HFF-Myc (cell line): ENCODE measurements at places on chromosomes 12 and 14.

- DNase-seq, result no peak
Measured at GRCh38 chr12:15627995-15628945, 160.9 kb downstream of the EPS8 start.

GRCh38 chr12:29517264-29517663 lies 19.8 kb upstream of the OVCH1 start:
- no peak for DNase-seq

- DNase-seq, result no peak
Measured at GRCh38 chr14:92670643-92671366, 77.6 kb downstream of the LGMN start.

GRCh38 chr12:110745542-110746284 lies 3.0 kb upstream of the PPP1CC start:
- no peak for DNase-seq

DNA sequence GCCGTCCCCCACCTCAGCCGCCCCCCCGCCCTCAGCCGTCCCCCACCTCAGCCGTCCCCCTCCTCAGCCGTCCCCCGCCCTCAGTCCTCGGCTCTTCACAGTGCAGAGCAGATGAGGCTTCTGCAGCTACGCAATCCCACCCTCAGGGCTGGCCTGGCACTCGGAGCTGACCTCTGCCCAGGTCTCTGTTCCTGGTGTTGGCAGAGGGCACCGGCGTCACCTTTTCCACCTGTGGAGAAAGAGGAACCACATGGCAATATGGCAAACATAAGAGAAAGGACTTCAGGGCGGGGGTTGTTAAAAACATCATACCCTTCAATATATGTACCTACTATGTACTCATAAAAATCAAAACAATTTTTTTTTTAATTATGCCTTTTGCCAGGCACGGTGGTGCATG lies 45.8 kb downstream of the MLXIP start:
- no peak for DNase-seq

DNA sequence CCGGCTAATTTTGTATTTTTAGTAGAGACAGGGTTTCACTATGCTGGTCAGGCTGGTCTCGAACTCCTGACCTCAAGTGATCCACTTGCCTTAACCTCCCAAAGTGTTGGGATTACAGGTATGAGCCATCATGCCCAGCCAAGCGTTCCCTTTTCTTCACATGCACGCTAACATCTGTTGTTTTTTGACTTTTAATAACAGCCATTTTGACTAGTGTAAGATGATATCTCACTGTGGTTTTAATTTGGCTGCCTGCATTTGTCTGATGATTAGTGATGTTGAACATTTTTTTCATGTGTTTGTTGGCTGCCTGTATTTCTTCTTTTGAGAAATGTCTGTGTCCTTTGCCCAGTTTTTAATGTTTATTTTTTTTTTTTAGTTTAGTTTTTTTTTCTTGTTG lies 10.2 kb upstream of the YARS2 start:
- no peak for DNase-seq

- no peak for DNase-seq
Measured at GRCh38 chr14:80618751-80619329, 322.7 kb downstream of the CEP128 start.

DNA sequence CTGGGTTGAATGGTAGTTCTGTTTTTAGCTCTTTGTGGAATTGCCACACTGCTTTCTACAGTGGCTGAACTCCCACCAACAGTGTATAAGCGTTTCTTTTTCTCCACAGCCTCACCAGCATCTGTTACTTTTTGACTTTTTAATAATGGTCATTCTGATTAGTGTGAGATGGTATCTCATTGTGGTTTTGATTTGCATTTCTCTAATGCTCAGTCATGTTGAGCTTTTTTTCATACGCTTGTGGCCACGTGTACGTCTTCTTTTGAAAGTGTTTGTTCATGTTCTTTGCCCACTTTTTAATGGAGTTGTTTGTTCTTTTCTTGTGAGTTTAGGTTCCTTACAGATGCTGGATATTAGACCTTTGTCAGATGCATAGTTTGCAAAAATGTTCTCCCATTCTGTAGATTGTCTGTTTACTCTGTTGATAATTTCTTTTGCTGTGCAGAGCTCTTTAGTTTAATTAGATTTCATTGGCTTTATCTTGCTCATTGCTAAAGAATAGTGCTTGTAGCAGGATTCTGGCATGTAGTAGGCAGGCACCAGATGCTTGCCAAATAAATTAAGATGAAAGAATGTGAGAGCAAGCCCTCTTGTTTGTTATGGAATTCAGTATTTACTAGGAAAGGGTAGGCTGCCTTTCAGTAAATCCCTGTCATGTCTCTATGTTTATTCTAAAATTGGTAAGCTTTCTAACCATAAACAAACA lies 86.8 kb downstream of the PDE3A start:
- DNase-seq, result no peak

GRCh38 chr12:65208964-65209654 lies 39.7 kb downstream of the LEMD3 start:
- no peak for DNase-seq

- no peak for DNase-seq
Measured at GRCh38 chr14:54322701-54323337, 74.0 kb upstream of the CDKN3 start.

DNA sequence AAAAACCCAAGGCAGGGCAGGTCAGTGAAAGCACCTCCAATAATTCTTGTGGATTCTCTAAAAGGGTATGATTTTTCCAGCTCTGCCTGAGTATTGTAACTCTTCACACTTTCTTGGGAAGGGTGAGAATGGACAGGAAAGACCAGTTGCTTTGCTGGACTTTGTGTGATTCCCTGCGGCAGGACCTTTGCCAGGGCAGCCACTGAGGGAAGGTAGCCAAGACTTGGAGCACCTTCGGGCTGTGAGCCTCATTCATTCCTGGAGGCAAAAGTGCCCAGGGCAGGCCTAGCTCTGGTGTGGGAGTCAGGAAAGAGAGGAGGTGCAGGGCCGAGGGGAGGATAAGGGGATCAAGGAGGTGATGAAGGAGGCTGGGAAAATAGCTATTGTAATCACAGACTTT lies 80.2 kb downstream of the VCPKMT start:
- no peak for DNase-seq

DNA sequence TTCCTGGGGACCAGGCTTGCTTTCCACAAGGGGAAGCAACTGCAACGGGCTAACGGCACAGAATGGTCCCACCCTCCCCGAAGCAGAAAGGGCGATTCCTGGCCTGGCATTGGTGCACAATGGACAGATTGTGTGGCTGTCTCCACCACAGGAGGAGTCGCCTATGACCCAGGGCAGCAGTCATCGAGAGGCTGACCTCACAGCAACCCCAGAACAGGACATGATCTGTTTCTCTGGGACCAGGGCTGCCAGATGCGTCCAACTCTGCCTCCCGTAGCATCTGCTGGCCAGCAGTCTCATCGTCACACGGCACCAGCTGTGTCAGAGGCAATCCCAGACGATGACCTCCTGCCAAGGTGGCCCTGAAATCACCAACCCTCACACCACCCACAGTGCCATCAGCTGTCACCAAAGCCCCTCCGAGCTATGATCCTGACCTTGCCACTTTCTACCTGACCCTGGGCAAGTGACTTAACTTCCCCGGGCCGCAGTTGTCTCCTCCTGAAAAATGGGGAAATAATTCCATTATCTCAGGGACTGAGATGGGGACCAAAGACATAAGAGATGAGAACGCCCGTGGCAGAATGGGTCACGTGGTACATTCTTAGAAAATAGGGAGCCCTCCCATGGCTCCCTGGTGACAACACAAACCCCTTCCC lies 86.7 kb downstream of the CHGA start:
- no peak for DNase-seq

DNA sequence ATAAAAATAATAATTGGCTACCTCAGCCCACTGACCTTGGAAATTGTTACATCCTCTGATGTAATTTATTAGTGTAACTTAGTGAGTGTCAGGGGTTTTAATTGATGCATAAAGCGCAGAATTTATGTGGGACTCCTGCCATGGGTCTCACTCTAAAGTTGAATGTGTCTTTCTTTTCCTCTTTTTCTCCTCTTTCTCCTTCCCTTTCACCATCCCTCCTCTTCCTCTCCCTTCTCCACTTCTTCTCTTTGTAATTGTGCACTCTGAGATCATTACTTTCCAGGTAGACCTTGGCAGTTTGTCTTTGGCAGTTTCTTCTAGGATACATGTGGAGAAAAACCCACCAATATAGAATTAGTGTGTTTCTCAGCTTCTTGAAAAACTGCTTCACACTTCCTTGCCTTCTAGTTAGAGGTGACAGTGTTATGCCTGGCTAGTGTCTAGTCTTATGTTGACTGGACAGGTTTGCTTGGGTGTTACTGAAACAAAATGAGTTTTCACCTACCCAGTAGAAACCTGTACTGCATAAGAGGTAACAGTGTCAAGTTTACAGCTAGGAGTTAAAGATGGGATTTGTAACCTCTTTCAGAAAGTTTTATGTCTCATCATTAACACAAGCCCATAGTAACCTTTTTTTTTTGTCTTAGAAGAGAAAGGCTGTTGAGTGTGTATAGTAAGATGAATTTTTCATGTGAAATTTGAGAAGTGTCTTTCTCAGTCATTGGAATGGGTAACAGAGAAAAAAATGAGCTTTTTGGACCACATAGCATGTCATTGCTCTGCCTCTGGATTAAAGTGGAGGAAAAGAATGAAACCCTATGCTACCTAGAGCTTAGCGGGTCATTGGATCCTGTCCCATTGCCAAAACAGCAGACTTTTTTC lies 18.6 kb downstream of the PELI2 start:
- no peak for DNase-seq

GRCh38 chr12:96400631-96401075 lies 414 bp upstream of the CDK17 start:
- DNase-seq, result no peak

GRCh38 chr12:54759751-54760150 lies 94.6 kb upstream of the MUCL1 start:
- DNase-seq, result no peak

DNA sequence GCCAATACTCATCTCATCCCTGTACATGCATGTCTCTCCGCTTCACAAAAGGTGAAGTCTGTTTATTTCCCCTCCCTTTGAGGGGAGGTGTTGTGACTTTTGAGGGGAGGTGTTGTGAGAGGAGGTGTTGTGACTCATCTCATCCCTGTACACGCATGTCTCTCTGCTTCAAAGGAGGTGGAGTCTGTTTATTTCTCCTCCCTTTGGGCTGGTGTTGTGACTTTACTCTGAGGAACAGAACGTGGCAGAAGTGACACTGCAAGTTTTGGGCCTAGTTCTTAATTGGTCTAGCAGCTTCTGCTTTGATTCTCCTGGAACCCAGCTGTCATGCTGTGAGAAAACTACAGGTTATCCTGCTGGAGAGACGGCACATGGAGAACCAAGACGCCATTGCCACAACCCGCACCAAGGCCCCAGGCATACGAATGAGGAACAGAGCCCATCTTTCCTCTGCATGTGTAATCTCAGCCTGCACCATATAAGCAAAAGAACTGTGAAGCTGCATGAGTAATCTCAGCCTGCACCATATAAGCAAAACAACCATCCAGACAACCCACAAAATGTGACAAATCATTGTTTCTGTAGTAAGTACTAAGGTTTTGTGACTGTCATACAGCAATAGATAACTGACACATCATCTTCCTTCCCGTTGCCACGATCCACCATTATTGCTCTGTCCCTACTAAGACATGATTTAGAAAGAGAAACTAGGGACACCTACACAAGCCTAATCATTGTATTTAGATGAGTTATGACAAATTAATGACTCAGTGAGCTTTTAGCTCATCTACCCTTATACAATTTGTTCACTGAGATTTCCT lies 30.0 kb downstream of the GALNT4 start:
- no peak for DNase-seq

DNA sequence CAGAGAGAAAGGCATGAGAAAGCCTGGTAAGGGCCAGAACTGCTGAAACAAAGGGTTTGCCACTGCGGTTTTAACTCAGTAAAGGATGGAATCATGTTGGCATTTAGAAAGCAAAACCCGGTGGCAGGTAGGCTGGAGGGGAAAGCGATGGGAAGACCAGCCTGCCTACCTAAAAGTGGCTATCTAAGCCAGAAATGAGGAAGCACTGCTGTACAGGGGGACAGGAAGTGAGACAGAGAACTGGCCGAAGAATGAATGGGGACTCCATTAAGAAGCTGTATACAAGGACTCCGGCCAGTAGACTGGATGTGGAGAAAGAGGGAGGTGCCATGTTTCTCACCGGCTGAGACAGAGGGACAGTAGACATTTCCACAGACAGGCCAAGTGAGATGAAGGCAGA lies 48.2 kb downstream of the PPM1H start:
- DNase-seq, result no peak

DNA sequence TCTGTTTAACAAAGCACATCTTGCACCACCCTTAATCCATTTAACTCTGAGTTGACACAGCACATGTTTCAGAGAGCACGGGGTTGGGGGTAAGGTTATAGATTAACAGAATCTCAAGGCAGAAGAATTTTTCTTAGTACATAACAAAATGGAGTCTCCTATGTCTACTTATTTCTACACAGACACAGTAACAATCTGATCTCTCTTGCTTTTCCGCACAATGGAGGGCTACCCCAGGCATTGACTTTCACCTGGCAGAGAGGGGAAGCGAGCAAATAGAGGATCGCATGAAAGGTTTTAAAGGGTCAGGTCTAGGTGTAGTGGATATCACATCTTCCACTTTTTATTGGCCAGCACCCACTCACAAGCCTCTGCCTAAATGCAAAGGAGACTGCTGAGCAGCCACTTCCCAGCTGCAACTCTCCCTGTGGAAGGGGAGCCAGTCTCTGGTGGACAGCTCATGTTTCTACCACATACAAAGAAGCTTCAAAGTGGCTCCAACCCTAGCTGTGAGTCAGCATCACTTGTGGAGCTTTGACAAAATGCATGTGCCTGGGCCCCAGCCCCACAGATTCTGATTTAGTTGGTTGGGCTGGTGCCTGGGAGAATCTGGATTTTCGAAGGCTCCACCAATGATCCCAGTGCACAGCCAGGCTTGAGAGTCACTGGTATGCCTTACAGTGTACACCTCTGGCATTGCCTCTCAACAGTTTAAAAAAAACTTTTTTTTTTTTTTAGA lies 7.2 kb upstream of the FNTB start:
- no peak for DNase-seq

DNA sequence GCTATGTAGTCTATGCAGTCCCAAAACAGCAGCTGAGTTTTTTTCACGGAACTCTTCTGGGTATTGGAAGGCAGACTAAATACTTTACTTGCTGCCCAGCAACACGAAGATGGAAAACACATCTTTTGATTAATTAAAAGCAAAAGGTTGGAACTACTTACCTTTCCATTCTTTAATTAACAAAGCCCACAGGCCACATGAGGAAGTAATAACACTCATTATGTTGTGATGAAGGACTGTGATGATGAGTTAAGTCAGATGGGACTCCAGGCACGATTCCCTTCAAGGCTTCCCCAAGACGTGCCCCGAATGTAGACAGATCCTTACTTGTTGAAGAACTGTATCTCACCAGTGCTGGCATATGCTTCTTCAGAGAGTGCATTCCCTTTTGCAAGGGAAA lies 129.0 kb downstream of the WIF1 start:
- no peak for DNase-seq

GRCh38 chr12:57765003-57765697 lies 1.7 kb downstream of the CYP27B1 start:
- no peak for DNase-seq

DNA sequence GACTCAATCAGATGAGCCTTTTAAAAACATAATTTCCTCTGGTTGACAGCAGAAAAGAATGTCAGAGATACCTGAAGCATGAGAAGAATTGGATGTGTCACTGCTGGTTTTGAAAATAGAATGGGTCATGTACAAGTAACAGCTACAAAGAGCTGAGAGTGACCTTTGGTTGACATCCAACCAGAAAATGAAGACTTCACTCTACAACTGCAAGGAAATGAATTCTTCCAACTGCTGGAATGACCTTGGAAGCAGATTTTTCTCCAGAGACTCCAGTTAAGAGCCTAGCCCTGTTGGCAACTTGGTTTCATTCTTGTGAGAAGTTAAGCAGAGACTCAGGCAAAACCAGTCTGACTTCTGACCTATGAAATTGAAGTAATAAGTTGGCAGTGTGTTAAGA lies 505.9 kb downstream of the SLC16A7 start:
- DNase-seq, result no peak
